ENCODE measurements at places on chromosomes 6 and 20.

GRCh38 chr6:119511024-119511423 is 161.5 kb upstream of the MAN1A1 start:
- no peak for DNase-seq
- no peak overlapping the region for H3K4me3 ChIP-seq
- no peak overlapping the region for H3K27ac ChIP-seq
- no peaks in the 10 kb centered on the region for H3K36me3 ChIP-seq
- H3K4me1 ChIP-seq, result no peaks in the 10 kb centered on the region

GRCh38 chr6:166779381-166779780 is 152.3 kb upstream of the RPS6KA2 start:
- H3K27ac ChIP-seq, result no peak overlapping the region
- H3K4me3 ChIP-seq, result no peak overlapping the region
- no peak for DNase-seq
- H3K27me3 ChIP-seq, result no peaks in the 10 kb centered on the region
- H3K4me1 ChIP-seq, result no peaks in the 10 kb centered on the region
- no peaks in the 10 kb centered on the region for H3K36me3 ChIP-seq

- no peak overlapping the region for H3K27ac ChIP-seq
- no peak overlapping the region for H3K4me3 ChIP-seq
- no peaks in the 10 kb centered on the region for H3K27me3 ChIP-seq
Observed at GRCh38 chr20:23602241-23602640, 3.5 kb downstream of the CST9 start.

- no peaks in the 10 kb centered on the region for H3K27me3 ChIP-seq
- no peak overlapping the region for H3K4me3 ChIP-seq
Observed at GRCh38 chr6:56349194-56349593, 101.8 kb upstream of the COL21A1 start.

- peak overlapping the region; percentile 98 for H3K27ac ChIP-seq
- H3K27me3 ChIP-seq, result no peaks in the 10 kb centered on the region
Observed at GRCh38 chr20:32474009-32474716, 111.0 kb downstream of the NOL4L start.

DNA sequence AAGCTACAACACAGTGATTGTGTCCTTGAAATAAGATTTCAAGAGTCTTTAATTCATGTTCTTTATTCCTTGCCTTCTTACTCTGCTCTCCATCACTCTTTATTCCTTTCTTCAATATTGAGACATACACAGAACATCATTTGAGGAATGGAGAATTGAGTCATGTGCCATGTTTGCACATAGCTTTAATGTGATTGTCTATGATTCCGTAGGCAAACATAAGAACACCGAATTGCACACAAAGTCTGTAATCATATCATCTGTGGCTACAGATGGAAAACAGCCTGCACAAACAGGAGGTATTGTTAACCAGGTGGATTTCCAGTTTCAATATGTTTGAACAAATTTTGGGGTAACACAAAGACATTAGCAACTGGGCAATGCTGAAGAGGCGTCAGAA is 571.6 kb upstream of the GJE1 start:
- no peaks in the 10 kb centered on the region for H3K36me3 ChIP-seq
- H3K27me3 ChIP-seq, result no peaks in the 10 kb centered on the region
- H3K4me1 ChIP-seq, result peaks cover 25% of the 10 kb centered on the region
- H3K27ac ChIP-seq, result no peak overlapping the region
- H3K4me3 ChIP-seq, result no peak overlapping the region
- DNase-seq, result no peak
